ENCODE measurements at places on chromosomes 3 and 15.

GRCh38 chr3:68666429-68667136, 265.8 kb downstream of the TAFA4 start:
- DNase-seq = no peak

DNA sequence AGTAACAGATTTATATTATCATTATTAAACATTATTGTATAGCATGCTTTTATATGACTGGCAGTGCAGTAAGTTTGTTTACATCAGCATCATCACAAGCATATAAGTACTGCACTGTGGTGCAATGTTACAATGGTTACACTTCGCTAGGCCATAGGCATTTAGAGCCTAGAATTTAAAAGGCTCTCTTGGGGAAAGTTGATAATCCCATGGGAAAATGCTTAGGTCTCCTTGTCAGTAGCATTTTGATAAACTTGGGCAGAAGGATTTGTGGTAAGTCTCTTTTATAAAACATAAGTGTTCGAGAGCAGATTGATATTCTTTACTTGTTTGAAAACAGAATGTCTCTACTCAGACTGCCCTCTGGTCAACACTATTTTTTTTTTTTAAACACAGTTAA, 7.5 kb downstream of the DTWD1 start:
- DNase-seq = no peak

GRCh38 chr15:71066983-71067382, 48.3 kb upstream of the THSD4 start:
- DNase-seq = no peak

DNA sequence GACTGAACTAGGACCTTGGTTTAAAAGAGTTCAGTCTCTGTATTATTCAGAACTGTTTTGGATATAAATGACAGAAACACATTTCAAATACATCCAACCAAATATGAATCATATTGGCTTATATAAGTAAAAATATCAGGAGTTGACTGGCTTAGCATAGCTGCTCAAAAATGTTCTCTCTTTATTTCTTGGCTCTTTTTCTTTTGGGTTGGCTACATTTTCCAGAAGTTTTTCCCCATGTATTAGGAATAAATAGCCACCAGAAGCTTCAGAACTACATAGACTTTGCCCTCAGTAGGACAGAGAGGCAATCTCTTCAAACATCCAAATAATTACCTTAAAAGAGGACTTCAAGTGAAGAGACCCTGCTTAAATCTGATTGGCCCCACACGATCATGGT, 32.7 kb downstream of the KCNMB2 start:
- DNase-seq = no peak

GRCh38 chr3:191438150-191438814, 22.7 kb upstream of the PYDC2 start:
- DNase-seq = no peak

DNA sequence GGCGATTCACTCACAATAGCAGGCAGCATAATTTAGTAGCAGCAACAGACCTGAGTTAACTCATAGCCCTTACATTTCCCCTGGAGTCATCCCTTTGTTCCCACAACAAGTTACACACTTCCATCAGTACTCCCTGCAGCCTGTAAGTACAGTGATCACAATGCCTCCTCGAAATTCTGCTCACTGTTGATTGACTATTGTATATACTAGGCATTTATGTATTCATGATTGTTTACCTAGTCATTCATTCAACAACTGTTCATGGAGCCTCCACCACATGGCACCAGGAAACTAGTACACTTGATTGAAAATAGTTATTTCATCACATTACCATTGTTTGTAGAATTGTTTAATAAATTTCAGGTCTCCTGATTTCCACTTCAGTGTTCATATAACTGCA, 71.4 kb upstream of the P3H2 start:
- no peak for DNase-seq

- DNase-seq = no peak
Measured at GRCh38 chr15:66752078-66752477, 50.0 kb downstream of the SMAD6 start.

GRCh38 chr15:96307856-96308394, 22.6 kb upstream of the NR2F2 start:
- DNase-seq = no peak
